Islet precursor cell (in vitro differentiated cells): ENCODE measurements at places on chromosomes 1 and 21.

DNA sequence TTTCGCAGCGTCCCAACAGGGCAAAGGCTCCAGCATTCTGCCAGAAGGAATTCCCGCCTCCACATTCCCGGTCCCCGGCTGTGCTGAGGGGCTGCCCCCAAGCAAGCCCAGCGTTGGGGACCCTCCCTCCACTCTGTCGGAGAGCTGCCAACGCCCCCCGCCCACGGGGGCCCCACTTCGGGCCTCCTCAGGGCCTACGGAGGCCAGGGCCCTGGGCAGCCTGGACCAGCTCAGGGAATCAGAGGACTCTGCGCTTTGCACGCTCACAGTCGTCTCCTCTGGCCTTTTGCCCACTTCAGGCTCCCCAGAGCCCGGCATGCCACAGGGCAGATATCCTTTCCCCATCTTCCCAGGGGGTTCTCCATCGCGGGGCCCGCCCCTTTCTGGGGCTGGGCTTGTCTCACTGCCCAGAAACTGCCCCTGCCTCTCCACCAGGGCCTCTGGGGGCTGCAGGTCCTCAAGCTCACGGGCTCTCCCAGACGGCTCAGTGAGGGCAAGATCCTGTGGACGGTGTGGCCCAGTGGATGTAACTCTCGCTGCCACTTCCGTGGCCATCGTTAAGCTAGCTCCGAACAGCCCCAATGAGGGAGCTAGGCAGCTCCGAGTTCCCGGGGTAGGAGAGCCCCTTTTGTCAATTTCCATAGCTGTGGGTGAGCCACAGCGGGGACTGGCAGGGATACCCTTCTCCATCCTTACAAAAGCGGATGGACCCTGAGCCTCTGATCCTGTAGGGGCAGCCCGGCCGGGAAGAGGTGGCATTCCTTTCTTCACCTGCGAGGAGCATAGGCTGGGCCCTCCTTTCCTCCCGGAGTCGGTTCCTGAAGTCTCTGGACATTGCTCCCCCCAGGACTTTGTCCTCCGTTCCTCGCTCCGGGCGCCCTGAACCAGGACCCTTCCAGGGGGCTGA is 2.8 kb downstream of the ITPKB start:
- no peak for DNase-seq

GRCh38 chr1:232568331-232568852 is 61.5 kb downstream of the SIPA1L2 start:
- DNase-seq: no peak

DNA sequence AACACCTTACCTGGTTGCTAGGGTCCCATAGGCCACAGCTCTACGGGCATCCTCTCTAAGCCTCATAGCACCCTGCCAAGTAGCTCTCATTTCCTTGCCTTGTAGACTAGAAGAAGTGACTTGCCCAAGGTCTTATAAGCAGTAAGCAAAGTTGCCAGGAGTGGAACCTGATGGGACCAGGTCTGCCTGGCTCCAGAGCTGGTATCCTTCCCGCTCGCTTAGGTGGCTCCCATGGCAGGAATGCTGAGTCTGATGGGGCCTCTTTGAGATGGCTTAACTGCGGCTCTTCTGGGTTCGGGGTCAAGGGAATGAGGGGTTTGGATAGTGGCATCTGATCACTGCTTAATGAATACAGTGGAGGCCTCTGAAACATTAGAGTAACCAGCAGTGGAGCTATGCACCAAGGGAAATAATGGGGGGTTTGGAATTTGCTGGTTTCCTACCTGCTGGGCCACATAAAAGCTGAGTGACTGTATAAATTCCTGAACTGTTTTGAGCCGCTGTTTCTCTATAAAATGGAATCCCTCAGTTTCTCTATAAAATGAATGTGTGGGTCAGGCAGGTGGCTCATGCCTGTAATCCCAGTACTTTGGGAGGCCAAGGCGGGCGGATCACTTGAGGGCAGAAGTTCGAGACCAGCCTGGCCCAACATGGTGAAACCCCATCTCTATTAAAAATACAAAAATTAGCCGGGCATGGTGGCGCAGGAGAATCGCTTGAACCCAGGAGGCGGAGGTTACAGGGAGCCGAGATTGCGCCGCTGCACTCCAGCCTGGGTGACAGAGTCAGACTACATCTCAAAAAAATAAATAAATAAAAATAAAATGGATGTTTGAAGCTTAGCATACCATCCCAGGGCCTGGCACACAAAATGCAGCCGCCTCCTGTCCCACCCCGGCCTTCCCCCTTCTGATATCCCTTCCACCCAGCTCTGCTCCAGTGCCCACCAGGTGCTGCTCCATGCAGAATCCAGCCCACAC is 12.4 kb downstream of the FAM151A start:
- peak; percentile 26 for DNase-seq

DNA sequence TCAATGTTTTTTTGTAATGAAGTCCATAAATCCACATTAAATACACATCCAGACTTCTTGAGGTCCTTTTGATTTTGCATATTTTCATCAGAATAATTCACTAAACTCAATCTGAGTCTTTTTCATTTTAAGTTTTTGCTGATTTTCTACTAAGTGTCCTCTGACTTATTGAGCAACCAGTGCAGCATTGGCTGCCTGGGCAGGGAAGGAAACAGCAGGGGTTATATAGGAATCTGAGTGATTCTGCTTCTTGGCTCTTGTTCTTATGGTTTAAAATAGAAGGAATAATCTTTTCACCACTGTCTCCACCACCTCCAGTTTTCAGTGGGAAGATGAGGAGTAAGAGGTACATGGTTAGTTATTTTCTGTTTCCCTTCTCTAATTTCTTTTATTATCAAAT is 88.4 kb downstream of the ST6GALNAC5 start:
- DNase-seq: no peak

- no peak for DNase-seq
Observed at GRCh38 chr1:208509072-208509471, 264.9 kb upstream of the PLXNA2 start.

DNA sequence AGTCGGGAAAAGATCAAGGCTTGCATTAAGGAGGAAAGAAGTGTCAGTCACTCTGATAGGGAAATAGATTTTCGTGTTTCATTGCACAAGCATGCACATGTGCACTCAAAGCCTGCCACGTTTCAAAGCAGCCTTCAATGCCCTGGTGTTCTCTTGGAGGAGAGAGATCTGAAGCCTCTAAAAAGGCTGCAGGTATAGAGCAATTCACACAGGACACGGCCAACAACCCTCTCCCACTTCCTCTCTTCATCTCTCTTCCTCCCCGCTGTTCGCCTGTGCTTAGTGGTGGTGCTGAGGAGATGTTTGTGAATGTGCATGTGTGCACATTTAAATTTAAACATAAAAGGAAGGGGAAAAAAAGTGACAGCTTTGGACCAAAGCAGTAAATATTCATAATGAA is 117.7 kb downstream of the NUF2 start:
- DNase-seq: no peak

DNA sequence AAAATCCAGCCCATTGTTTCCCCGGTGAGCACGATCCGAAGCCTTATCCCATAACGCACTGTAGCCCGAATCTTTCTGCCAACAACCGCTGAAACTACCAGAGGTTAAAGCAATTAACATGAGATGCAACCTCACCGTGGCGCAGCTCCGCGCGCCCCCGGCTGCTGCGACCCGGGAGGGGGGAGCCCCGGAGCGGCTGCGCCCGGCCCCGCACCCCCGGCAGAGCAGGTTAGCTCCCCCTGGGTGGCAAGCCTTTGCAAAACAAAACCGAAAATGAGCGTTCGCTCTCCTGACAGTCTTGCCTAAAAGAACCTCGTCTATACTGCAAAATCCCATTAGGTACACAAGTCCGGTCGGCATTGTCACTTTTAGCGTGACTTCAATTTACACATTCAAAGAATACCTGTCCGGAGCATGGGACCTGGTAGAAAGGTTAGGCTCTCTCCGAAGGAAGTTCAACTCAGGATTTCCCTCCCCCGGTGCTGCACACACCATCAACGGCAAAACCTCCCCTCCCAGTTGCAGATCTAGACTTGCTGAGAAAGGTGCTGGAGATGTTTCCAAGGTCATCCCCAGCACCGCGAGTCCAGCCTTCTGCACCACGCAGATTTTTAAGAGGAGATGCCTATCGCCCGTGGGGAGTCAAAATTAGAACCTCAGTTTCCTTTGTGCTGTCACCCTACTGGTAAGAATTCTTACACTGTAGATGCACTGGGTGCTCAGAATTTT is 107.5 kb downstream of the ZNF281 start:
- DNase-seq: peak; percentile 57

DNA sequence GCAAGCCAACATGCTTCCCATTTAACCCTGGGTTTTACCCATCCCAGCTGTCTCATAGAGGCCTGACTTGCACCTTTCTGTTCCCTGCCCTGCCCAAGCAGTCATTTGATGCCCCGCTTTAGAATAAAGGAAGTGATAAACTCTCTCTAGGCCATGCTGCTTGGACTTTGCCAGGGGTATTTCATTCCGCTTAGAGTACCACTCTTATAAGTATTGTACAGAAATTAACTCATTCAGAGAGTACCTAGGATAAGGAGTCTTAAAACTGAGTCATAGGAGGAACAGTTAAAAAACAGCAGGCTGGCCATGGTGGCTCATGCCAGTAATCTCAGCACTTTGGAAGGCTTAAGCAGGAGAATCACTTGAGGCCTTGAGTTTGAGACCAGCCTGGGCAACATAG is 21.0 kb upstream of the LYST start:
- DNase-seq: no peak
